ENCODE measurements at places on chromosomes 7 and 10. TPM values are rescaled to one million over a fixed set of nuclear protein-coding genes. Genes with fewer than 3 reads are reported as not detected.

- no peak overlapping the region for H3K27ac ChIP-seq
- H3K36me3 ChIP-seq: no peaks in the 10 kb centered on the region
- DNase-seq: no peak
- peaks cover 3% of the 10 kb centered on the region for H3K4me1 ChIP-seq
These were observed 70.2 kb upstream of the CCDC71L start for GRCh38 chr7:106731187-106731586.

DNA sequence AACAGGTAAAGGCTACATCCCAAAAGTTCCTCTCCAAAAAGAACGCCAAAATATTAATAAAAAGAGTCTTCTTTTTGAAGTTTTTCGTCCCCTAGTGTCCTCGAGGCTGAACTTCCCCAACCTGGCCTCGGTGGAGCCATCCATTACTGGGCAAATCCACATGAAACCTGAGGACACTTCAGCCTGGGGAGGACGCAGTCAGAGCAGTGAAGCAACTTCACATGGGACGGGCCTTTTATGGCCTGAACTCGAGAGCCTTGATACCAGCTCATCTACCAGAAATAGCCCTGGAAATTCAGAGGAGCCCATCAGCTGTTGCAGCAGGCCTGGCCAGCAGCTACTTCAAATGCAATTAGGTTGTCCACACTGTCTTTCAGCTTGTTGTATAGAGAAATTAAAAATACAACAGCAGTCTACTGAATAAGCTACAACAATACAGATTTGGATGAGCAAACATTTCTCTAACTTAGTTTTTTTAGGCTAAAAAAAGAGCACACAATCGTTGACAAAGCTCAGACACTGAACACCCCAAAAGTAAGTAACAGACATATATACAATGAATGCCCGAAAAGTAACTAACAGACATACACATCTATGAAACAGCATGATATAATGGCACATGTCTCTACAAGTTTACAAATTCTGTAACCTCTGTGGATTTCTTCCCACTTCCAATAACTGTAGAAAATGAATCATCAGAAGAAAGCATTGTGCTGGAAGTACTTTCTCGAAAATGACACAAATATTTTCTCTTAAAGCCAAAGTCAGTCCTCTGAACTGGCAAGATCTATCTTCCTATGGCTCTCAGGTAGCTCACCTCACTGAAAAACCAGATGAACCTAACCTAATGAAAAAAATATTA lies at the start of gene SVIL:
Gene SVIL (minus strand): TSS at position 208 of the 862 bp plus-strand sequence. CDS start 79,913 bp downstream, outside the sequence.
- H3K4me1 ChIP-seq: peaks cover 4% of the 10 kb centered on the region
- H3K27ac ChIP-seq: peak within 1 kb of the TSS; percentile 87
- no peaks in the 10 kb centered on the region for H3K36me3 ChIP-seq
- peak; percentile 85 for DNase-seq
- no peaks in the 10 kb centered on the region for H3K27me3 ChIP-seq

TBL2 gene
- total RNA-seq: 26.5 TPM

SPDYE16 gene
- total RNA-seq: 0.16 TPM

Measured in aorta (tissue), 5 donors.